ENCODE measurements at places on chromosomes 4 and X. TPM values are rescaled to one million over a fixed set of nuclear protein-coding genes. Genes with fewer than 3 reads are reported as not detected.

Gene UBA6
- total RNA-seq: 37.3 TPM

Gene ODAM
- not detected for total RNA-seq

Gene HGFAC
- 1.8 TPM for total RNA-seq

Gene MUC7
- 0.49 TPM for total RNA-seq

Gene F8A3
- not detected for total RNA-seq

Gene LRAT
- 3.5 TPM for total RNA-seq

Gene STAP1
- not detected for total RNA-seq

Gene EDA2R
- total RNA-seq: 10.3 TPM

Gene IL21
- total RNA-seq: 0.41 TPM

Gene BTC
- 2.2 TPM for total RNA-seq

Gene ADAM29
- 0.13 TPM for total RNA-seq

Gene ARMCX1
- total RNA-seq: 1.7 TPM
